Endodermal cell (in vitro differentiated cells): ENCODE measurements at places on chromosomes 7 and 10. TPM values are rescaled to one million over a fixed set of nuclear protein-coding genes. Genes with fewer than 3 reads are reported as not detected.

DNA sequence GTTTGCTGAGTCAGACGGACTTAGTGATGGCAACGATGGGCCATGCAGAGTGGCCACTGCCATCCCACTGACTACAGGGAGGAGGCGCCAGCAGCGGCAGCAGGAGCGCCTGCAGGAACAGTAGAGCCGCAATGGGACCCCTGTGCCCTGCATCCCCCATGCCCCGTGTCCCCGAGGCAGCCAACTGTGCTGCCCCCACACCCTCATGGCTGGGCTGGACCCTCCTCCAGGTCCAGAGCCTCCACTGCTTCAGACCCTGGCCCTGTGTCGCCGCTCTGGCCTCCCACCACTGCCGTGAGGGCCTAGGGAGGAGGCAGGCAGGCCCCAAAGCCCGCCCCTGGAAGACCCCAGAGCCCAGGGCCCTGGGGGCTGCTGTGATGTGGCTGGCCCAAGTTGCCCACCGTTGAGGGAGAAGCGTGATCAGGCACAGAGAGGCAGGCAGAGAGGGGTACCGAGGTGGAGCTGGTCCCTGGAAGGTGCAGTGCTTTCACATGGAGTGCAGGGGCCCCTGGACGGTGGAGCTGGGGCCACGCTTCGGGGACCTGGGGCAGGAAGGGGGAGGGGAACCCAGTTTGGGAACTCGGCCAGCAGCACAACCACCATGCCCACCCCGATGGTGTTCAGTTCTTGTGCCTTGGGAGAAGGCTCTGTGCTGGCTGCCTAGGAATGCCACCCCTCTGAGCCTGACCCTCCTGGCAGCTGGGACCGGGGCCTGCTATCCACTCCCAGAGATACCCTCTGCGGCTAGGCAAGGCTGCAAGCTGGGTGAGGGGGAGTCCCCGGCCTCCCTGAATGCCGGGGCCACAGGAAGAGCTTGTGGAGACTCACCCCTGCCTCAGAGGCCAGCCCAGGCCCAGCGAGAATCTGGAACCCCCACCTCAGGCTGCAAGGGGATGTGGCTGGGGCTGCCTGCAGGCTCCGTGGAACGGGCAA is 32.6 kb downstream of the DKK1 start:
- no peak overlapping the region for H3K4me3 ChIP-seq
- no peak for DNase-seq
- no peaks in the 10 kb centered on the region for H3K4me1 ChIP-seq
- no peaks in the 10 kb centered on the region for H3K27me3 ChIP-seq
- H3K27ac ChIP-seq = no peak overlapping the region
- H3K36me3 ChIP-seq = no peaks in the 10 kb centered on the region

GRCh38 chr7:13197501-13197900 is 510.1 kb downstream of the ARL4A start:
- H3K27ac ChIP-seq = no peak overlapping the region
- no peaks in the 10 kb centered on the region for H3K36me3 ChIP-seq
- no peak overlapping the region for H3K4me3 ChIP-seq

GRCh38 chr7:57216340-57216739 is 84.1 kb upstream of the ZNF479 start:
- DNase-seq = no peak
- no peaks in the 10 kb centered on the region for H3K4me1 ChIP-seq
- no peak overlapping the region for H3K4me3 ChIP-seq
- H3K27me3 ChIP-seq = no peaks in the 10 kb centered on the region

DNA sequence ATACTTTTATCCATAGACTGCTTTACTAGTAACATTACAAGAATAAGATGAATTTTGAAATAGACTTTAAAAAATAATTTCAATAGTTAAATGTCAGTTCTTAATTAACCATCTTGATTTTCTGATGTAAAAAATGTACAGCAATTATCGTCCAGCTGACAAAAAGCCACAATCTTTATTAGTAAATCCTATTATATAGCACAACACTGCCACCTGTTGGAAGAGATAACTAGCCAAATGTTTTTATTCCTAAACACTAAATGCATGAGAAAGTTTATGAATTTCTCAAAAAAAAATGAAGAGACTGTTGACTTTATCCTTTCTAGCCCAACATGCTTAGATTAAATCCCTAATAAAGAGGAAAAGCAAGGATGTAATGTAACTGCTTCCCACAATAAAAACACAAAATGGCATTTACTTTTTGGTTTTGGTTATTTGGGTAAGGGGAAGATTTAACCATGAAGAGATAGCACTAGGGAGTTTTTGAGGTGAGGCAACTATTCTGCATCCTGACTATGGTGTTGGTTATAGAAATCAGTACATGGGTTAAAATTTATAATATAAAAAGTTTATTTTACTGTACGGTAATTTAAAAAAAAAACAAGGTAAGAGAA is 8.0 kb downstream of the COA1 start:
- H3K4me1 ChIP-seq = no peaks in the 10 kb centered on the region
- peaks cover 2% of the 10 kb centered on the region for H3K36me3 ChIP-seq
- no peak overlapping the region for H3K27ac ChIP-seq
- H3K4me3 ChIP-seq = no peak overlapping the region
- H3K27me3 ChIP-seq = no peaks in the 10 kb centered on the region

Gene CALHM3
- total RNA-seq = 0.21 TPM in 1 of 3 replicates, not detected in the others

Gene PRRT4
- 0.14 and 0.18 TPM in 2 replicates for total RNA-seq

- H3K27ac ChIP-seq = peak overlapping the region; percentile 22
- no peaks in the 10 kb centered on the region for H3K36me3 ChIP-seq
- no peaks in the 10 kb centered on the region for H3K4me1 ChIP-seq
Measured at GRCh38 chr7:93015779-93016481, 101.8 kb downstream of the SAMD9 start.

- H3K4me1 ChIP-seq = no peaks in the 10 kb centered on the region
- no peaks in the 10 kb centered on the region for H3K27me3 ChIP-seq
- peak overlapping the region; percentile 66 for H3K27ac ChIP-seq
Measured at GRCh38 chr10:3172081-3172445, 519 bp downstream of the PITRM1 start.

Gene GRB10
- 79.7 and 97.5 TPM in 2 replicates for total RNA-seq

Gene DDC
- total RNA-seq = 1.1 to 1.8 TPM in 2 of 3 replicates, not detected in the other

Gene KLLN
- 0.49 to 1.0 TPM (median 0.78 TPM) in 3 replicates for total RNA-seq

Gene HOXA7
- total RNA-seq = not detected in 3 replicates

DNA sequence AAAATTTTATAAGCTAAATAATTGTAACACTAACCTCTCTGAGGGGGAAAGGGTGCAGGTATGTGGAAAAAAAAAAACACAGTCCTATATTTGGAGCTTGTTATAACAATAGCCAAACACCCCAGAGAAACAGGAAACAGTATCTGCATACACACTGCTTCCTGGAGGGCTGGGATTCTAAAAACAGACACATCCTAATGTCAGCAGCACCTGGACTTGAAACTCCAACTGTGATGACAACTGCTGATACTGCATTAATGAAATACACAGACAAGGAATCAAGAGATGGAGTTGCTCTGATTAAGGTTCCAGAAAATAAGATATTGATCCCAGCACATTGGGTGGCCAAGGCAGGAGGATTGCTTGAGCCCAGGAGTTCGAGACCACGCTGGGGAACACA is 9.3 kb downstream of the DAGLB start:
- H3K4me3 ChIP-seq = no peak overlapping the region
- no peaks in the 10 kb centered on the region for H3K4me1 ChIP-seq
- peaks cover 43% of the 10 kb centered on the region for H3K36me3 ChIP-seq

GRCh38 chr7:37796138-37796775 is 52.1 kb upstream of the NME8 start:
- H3K27me3 ChIP-seq = no peaks in the 10 kb centered on the region
- no peaks in the 10 kb centered on the region for H3K4me1 ChIP-seq
- no peak for DNase-seq
- H3K36me3 ChIP-seq = no peaks in the 10 kb centered on the region
- H3K4me3 ChIP-seq = no peak overlapping the region

Gene CYP3A7
- total RNA-seq = not detected in 3 replicates

Gene LRRC4
- 0.38 to 2.9 TPM (median 1.5 TPM) in 3 replicates for total RNA-seq
